ENCODE measurements at places on chromosomes 2 and 18.
A peak's percentile ranks its signal among the peaks of the same experiment; 100 is the strongest.

DNA sequence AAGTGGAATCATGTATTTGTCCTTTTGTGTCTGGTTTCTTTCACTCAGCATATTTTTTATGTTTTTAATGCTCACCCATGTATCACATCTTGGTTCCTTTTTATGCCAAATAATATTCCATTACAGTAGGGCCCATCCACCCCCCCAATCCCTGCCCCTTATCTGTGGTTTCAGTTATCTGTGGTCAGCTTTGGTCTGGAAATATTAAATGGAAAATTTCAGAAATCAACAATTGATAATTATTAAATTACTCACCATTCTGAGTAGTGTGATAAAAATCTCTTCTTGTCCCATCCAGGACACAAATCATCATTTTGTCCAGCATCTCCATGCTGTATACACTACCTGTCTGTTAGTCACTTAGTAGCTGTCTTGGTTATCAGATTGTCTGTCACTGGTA is 66.7 kb downstream of the BIRC6 start:
- DNase-seq: no peak

DNA sequence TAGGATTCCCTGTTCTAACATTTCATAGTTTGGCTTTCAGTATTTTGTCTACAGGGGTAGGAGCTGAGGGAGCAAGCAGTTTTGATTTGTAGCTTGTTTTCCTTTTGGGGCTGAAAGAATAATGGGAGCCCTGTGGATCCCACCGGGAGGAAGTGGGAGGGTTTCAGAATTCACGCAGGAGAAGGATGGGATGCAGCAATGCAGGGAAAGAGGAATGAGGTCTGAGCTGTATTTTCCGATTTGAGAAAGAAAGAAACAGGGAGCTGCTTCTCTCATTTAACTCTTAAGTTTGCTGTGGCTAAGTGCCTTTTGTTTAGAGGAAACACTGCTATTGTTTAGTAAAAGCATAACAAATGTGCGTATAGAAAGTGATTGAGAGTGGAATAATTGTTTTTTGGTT is 141.0 kb downstream of the ADCYAP1 start:
- no peak for DNase-seq

GRCh38 chr18:26657631-26658581 is 109.6 kb upstream of the KCTD1 start:
- no peak for DNase-seq

DNA sequence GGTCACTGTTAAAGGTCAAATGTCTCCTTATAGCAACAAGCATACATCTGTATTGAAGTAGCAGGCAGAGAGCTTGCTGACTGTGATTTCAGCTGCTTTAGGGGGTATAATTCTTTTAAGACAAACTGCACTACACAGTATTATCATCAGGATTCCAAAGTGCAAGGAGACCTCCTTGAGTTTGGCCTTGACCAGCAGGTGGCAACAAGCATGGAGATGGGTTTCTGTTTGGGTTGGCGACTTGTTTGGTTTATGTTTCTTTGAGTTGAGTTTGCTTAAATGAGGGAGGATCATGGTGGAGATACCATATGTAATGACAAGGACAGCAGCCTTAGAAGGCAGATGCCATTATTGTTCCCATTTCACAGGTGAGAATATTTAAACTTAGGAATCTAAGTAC is 681.0 kb upstream of the ID2 start:
- no peak for DNase-seq

DNA sequence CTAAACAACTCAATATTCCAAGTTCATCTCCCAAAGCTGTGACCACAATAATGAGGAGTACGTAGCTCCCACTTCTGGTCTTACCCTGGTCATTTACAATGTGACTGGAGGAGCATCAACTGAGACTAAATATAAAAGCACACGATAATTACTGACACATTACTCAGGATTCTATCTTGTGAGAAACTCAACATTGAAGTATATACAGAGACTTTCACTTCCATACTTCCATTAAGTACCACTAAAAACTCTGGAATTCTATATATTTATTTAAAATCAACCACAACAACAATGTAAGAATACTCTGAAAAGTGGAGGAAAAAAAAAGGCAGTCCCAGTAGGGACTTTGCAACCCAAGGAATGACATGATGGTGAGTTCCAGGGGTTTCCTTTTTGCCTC is 61.4 kb downstream of the XDH start:
- peak; percentile 84 for DNase-seq

- DNase-seq: no peak
These were observed 194.9 kb downstream of the CTIF start for GRCh38 chr18:48733643-48734253.

DNA sequence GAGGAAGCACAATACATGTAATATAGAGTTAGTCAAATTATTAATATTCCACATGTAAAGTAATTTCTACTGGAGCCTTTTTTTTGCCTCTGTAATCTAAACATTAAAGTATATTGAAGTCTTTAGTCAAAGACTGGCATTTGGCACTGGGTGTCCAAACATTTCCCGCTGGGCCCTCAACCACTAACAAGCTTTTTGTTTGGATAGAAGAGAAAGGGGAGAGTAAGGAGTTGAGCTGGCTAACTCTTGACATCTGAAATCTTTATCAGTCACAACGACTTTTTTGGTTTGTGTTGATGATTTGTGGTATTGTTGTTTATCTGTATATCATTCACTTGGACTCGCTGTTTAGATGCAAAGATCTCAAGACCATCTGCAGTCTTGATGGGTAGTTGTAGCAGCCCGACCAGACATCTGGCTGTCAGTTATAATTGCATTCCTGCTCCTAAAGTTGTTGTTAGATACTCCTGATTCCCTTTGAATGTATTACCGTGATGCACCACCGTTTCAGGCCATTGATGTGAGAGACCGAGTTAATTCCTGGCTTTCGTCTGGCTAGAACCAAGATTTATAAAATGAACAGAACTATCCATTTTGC is 379.6 kb downstream of the MTX2 start:
- DNase-seq: no peak

DNA sequence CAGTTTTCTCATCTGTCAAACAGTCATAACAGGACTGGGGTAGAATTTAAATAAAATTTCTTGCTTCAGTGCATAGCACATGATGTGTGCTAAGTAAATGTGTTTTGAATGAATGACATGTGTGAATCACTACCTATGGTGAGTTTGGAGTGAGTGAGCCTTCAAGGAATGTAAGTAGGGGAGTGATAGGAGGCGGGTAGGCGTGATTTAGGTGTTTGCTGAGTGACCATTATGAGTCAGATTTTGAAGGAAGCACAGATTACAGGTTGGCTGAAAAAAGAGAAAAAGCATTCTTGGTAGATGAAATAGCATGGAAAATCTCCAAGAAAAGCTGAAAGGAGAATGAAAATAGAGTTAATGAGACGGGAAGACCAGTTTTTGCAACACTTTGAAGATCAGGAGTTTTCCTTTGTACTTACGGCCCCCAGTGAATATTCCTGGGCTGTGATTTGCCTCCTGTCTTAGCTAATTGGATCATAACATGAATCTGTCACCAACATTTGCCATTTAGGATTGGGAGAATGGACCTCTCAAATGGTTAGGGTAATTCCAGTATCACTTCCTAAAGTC is 136.9 kb upstream of the GATA6 start:
- DNase-seq: peak; percentile 74

GRCh38 chr2:156215656-156216055 is 116.9 kb downstream of the NR4A2 start:
- no peak for DNase-seq
